Thyroid gland (tissue), 4 donors: ENCODE measurements at places on chromosomes 1 and 21. TPM values are rescaled to one million over a fixed set of nuclear protein-coding genes. Genes with fewer than 3 reads are reported as not detected.

The APOBEC4 gene
- total RNA-seq: not detected

The THEMIS2 gene
- total RNA-seq: 36.0 TPM

The AJAP1 gene
- total RNA-seq: 0.22 TPM

- peaks cover 39% of the 10 kb centered on the region for H3K4me1 ChIP-seq
- peak; percentile 22 for DNase-seq
- H3K4me3 ChIP-seq: no peak overlapping the region
- no peak overlapping the region for H3K27ac ChIP-seq
- H3K27me3 ChIP-seq: no peaks in the 10 kb centered on the region
Measured at GRCh38 chr1:9239622-9240401, 5.2 kb downstream of the H6PD start.

DNA sequence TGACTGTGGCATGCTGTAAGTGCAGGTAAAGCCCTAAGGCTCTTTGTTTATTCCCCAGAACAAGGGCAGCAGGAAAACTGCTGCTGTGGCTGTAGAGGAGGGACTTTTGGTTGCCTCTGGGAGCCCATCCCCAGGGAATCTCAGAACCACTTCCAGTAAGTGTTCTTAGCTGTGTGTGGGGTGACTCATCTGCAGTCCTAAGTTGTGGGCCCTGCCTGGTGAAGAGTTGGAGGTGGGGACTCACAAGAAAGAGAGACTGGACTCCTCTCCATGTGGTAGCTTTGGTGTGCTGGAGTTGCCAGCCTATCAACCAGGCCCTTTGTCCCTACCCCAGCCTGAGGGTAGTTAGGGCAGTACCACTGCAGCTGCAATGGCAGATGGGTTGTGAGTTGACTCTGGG lies 24.0 kb upstream of the DENND1B start:
- H3K27ac ChIP-seq: no peak overlapping the region
- no peak overlapping the region for H3K4me3 ChIP-seq
- no peak for DNase-seq
- H3K36me3 ChIP-seq: no peaks in the 10 kb centered on the region
